ENCODE measurements at places on chromosomes 12 and 14.
A peak's percentile ranks its signal among the peaks of the same experiment; 100 is the strongest.

GRCh38 chr12:131990980-131991305, 41.2 kb downstream of the EP400 start:
- DNase-seq, result no peak

- DNase-seq, result no peak
Measured at GRCh38 chr14:27608377-27608776, 1010.5 kb upstream of the NOVA1 start.

DNA sequence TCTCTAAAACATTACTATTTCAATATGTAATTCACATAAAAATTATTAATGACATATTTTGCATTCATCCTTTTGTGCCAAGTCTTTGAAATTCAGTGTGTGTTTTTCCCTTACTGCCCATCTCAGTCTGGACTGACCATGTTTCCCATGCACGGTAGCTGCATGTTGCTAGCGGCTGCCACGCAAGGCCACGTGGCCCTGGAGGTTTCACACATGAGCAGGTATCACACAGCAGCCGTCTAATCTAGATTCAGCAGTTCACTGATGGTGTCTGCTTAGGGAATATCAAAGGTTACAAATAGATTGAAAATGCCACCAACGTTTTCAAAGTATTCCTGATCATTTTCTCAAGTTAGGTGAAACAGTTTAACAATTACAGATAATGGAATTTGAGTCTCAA, 234.8 kb upstream of the FKBP4 start:
- no peak for DNase-seq

DNA sequence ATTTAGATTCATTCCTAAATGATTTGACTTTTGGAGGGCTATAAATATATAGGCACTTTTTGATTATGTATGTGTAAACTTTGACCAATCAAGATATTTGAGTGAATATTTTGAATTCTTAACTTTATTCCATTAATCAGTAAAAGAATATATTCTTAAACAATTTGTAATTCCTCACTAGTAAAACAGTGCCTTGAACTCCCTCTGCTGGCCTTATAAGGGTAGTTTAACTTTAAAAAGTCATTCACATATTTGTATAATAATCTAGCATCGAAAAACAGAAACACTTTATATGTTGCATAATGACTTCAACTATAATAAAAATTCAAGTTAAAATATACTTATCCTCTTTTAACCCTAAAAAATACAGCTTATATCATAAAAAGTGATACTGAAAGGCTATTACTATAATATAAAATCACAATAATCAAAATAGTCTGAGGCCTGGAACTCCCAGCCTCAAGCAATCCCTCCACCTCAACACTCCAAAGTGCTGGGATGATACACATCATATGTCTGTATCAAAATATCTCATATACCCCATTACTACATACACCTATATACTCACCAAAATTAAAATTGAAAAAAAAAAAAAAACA, 31.2 kb downstream of the CCDC59 start:
- peak; percentile 27 for DNase-seq

GRCh38 chr14:26577711-26578110, 20.1 kb downstream of the NOVA1 start:
- no peak for DNase-seq

GRCh38 chr14:69066396-69067171, 86.3 kb downstream of the DCAF5 start:
- DNase-seq, result no peak

- no peak for DNase-seq
Measured at GRCh38 chr14:29262979-29263378, 496.4 kb downstream of the FOXG1 start.

GRCh38 chr14:104443391-104444158, 136.0 kb upstream of the C14orf180 start:
- DNase-seq, result no peak

DNA sequence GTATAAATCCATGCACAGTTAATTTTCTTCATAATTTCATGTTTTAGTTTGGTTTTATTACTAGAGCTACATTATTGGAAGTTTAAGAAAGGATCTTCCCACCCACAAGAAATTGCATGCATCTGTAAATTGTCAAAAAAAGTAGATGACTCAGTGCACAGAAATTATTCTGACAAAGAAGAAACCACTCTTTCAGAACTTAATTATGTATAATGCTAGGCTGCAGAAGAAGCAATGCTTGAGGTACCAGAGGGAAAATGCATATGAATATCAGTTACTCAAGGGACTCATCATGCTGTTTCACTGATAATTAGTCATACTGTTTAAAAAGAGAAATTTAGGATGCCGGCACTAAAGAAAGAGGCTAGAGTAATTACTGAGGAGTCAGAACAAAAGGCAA, 147.0 kb downstream of the SLC16A7 start:
- DNase-seq, result no peak

- DNase-seq, result no peak
Measured at GRCh38 chr12:64714551-64714968, 44.6 kb downstream of the GNS start.

DNA sequence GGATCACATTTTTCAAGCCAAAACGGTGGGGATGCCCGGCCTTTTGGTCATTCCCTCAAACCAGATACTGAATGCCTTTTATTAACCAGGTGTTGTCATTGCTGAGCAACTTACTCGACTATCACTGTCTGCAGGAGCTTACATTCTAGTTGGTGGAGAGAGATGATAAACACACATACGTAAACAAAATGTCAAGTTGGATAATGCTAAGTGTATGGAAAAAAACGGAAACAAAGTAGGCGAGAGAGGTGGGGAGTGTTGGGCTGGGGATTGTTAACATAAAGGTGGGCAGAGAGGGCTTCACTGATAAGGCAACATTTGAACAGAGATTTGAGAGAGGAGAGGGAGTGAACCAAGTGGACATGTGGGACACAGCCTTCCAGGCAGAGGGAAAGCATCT, 4.5 kb downstream of the C12orf43 start:
- no peak for DNase-seq

- DNase-seq, result no peak
Measured at GRCh38 chr14:94922595-94923239, 152.8 kb upstream of the GSC start.

- DNase-seq, result no peak
Measured at GRCh38 chr14:92426237-92426636, 87.3 kb upstream of the RIN3 start.

- DNase-seq, result no peak
Measured at GRCh38 chr14:64623554-64624165, 73.9 kb downstream of the PPP1R36 start.

DNA sequence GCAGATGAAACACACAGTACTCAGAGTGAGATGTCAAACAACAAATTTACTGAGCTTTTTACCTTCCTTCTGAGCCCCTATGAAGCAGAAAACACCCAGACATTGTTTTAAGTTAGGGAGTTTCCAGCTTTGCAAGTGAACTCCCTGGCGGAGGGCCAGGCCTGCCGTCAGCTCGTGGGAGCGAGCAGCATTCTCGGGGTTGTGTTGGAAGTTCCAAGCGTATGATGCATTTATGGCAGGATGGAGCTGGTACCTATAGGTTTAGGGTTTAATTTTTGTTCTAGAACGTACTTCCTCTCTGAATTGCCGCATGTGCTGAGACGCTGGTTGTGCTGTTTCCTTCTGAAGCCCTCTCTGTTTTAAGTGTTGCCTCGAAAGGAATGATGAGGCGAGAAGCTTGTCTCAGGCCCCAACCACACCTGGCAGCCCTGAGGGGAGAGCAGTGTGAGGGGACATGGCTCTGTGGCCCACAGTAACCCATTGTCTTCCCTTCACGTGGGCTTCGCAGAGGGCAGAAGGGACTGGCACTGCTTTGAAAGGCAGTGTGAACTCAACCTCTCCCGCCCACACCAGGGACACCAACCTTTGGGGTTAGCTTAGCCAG, 76.6 kb downstream of the SSPN start:
- DNase-seq, result peak; percentile 22

- DNase-seq, result no peak
Measured at GRCh38 chr14:99910337-99911309, 117.4 kb downstream of the EML1 start.

- no peak for DNase-seq
Measured at GRCh38 chr12:8907513-8907912, 6.8 kb upstream of the PHC1 start.

DNA sequence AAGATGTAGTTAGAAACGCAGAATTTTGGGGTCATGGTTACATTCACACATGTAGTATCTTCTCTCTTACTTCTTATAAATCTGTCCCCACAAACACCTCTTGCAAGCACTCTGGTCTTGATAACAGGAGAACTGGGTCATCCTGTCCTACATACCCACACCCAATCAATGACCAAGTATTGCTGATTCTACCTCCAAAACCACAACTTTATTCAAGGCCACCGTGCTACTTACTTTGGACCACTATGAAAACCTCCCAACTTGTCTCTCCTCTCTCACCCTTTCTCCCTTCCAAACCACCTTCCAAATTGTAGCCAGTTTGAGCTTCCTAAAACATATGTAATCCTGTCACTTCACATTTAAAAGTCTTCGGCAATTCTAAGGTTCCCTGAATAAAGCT, 5.4 kb downstream of the SERPINA11 start:
- DNase-seq, result no peak

Data from midbrain (tissue), 1 donor.